ENCODE measurements at places on chromosomes 1 and 21.

DNA sequence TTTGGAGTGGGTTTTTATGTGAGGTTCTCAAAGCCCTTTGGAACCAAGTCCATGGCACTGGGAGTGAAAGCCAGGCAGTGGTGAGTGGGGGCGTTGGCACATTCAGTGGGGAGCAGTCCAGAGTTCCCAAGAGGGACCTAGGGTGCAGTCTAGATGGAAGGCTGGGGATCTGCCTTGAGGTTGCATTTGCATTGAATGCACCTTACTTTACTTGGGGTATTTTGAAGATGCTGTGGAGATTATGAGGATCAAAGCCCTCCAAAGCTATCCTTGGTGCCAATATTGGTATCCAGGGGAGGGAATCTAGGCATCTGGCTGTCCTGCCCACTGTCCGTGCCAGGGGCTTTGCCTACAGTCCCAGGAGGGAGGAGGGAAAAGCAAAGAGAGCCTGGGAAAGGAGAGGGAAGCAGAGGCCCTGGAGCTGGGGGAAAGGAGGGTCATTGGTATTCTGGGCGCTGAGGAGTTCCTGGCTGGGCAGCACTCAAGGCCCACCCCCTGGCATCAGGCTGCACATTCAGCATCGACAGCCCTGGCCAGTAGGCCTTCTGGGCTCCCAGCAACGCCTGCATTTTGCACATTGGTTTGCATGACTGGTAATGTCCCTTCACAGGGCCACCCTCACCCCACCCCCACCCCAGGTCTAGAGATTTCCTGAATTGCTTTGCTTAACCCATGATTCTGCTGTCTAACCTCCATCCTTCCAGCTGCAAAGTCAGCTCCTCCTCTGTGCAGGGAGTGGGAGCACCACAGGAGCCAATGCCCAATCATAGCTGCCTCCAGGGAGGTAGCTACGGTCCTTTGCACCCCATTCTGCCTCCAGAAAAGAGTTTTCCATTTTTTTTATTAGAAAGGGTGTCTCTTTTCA is 843 bp upstream of the BCAN start:
- no peak for DNase-seq

- no peak for DNase-seq
Measured at GRCh38 chr1:46180082-46180616, 3.9 kb upstream of the P3R3URF start.

DNA sequence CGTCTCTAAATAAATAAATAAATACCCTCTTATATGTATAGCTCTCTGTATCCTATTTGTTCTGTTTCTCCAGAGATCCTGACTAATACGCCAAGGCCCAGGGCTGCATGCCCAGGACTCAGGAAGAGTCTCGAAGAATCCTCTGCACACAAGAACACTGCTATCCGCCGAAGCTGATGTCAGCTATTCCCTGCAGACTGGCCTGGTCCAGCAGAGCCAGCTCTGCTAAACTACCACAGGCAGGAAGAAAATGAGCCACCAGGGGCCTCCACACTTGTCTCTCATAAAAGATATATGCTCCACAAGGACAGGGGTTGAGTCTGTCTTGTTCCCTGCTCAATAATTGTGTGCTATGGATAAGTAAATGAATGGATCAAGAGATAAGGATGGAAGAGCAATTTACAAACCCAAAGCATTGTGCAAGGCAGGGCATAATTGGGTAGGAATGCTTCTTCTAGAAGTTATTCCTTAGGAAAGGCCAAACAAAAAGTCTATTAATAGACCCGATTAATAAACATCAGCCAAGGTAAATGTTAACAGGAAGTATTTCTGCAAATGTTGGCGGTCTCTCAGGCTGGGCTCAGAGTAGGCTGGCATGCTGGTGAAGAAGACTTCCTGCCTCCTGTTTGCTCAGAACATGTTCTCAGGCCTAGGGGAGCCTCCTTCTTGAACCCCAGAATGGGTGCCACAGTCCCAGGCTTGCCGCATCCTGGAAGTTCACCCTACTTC is 26.3 kb upstream of the MAN1C1 start:
- no peak for DNase-seq

GRCh38 chr1:113874012-113874879 is 2.7 kb upstream of the PTPN22 start:
- peak; percentile 74 for DNase-seq

DNA sequence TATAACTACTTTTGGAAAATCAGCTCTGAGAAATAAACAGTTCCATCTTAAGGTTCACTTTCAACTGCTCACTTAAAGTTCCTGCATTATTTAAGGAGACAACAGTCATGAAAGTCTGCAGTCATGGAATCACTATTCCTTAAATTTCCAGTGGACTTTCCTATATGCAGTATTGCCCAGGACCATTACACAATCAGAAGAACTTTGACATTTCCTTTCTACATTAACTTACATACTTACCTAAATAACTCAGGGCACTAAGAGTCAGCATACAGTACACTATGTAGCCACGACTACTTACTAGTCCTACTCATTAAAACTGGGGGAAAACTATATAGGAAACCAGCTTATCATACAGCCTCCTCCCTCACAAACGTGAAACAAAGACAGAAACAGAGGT is 220.1 kb downstream of the SLC45A1 start:
- no peak for DNase-seq
